ENCODE measurements at places on chromosomes 2 and 18.
A peak's percentile ranks its signal among the peaks of the same experiment; 100 is the strongest.

- no peak for DNase-seq
Measured at GRCh38 chr2:21037671-21038108, 6.2 kb downstream of the APOB start.

DNA sequence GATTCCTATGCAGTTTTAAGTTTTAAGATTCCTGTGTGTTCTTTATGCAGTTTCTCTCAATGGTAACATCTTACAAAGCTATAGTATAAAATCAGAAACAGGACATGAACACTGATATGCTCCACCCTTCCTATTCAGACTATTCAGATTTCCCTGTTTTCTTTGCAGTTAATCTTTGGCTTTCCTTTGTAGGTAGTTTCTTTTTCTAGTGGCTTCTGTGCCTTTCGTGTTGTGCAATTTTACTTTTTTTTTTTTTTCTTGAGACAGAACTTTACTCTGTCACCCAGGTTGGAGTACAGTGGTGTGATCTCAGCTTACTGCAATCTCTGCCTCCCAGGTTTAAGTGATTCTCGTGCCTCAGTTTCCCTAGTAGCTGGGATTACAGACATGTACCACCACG, 94.9 kb upstream of the RNU4ATAC start:
- no peak for DNase-seq

DNA sequence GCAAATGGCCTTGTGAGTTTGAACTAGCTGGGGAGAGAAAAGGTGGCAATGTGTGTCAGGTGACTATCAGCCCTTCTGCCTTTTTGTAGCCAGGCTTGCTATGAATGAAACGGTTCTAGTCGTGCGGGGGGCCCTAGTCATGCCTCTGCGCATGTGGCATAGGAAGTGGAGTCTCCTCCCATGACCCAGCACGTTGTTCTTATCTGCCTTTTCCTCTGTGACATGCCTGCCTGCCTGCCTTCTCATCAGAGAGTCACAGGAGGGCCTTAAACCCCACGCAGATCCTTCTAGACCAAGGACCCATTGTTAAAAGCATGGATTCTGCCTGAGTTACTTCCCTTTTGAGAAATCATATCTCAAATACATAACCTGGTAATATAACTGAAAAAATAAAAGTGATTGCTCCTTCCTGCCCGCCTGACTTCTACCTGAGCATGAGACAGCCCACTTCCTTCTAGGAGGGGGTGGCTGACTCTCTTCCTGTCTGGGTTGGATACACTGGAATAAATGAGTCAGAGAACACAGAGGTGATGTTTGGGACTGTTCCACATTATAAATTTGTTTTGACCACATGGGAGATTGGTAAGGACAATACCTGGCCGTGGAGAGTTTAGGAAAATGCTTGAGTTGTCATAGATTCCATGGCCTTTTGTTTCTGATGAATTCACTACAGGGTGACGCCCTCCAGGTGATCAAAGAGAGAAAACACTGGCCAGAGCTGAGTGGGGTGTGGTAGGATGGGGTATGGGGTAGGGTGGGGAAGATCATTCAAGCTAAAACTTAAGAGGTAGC, 49.8 kb downstream of the FBLN7 start:
- peak; percentile 91 for DNase-seq

GRCh38 chr2:134327367-134327766, 73.5 kb downstream of the MGAT5 start:
- DNase-seq: no peak

DNA sequence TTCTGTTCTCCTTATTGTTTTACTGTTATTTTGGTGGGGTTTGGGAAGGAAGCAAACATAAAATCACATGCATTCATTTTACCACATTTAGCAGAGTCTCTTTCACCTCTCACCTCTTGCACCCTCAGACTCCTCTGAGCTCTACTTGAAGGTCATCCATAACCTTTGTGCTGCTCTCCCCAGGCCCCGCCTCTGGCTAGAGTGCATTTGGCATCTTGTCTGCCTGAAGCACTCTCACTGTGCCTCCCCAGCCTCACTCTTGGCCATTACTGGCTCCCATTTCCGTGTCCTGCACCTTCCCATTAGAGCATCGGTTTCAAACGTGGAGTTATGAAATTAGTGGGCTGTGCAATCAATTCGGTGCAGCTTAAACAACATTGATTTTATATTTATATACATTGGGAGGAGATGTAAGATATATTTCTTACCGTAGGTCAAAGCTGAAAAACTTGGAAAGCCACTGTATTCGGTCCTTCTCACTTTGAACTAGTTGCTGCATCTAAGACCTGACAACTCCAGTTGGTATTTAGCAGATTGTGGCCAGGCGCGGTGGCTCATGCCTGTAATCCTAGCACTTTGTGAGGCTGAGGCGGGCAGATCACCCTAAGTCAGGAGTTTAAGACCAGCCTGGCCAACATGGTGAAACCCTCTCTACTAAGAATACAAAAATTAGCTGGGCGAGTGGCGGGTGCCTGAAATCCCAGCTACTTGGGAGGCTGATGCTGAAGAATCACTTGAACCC, 6.9 kb upstream of the ZFAND2B start:
- DNase-seq: peak; percentile 10

DNA sequence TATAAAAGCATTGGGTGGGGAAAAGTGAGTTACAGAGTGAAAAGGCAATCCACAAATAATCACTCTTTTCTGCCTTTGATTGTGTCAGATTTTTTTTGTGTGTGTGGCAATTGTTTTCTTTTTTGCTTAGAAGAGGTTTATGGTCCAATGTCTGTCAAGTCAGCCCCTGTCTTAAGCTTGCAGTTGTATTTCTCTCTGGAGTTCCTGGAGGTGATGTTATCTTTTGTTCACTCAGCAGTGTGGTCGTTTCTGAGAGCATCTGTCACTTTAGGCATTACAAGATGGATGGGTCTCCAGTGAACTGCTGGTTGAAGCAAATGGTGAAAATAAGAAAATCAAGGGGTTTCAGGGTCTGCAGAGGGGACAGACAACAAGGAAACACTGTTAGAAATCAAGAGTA, 121.3 kb downstream of the GREB1L start:
- no peak for DNase-seq

DNA sequence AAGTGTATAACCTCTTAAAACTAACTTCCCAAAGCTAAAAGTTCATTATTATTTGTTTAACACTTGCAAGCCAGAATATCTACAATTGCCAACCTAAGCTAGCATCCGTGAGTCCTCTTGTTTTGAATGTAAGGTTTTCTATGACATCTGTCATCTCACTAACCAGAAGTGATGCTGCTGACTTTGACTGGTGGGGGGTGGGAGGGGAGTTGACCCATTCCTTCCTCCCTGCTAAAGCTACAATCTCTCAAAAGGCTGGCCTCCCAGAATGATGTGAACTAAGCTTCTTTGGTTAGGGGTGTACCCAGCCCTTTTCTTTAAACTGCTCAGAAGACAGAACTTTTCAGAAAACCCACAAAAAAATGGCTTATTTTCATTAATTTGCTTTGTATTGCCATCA, 280.6 kb downstream of the ZEB2 start:
- DNase-seq: no peak

DNA sequence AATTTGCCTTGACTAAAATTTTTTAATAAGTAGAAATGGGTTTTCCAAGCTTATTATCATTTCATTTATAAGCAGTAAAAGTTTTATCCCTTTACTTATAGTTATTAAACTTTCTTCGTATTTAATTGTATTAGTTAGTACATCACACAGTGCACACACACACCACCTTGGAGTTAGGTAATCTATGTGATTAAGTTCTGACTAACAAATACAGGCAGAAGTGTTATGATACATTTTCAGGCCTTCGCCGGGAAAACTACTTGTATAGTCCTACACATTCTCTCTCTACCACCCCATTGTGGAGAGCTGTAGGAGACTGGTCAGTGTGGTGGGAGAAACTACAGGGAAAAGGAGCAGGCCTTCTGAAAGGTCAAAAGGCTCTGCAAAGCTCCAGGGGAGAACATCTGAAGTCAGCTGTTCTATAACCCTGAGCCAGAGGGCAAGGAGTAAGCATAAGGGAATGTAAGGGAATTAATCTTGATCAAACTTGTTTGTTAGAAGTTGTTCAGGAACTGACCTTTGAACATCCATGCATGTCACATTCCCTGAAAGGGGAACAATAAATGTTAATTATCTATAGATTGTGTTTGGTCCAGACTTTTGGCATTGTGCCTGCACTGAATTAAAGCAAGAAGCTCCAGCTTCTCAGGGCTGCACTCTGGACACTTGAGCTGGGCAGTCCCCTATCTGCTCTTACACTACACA, 231.7 kb downstream of the FSIP2 start:
- DNase-seq: no peak

DNA sequence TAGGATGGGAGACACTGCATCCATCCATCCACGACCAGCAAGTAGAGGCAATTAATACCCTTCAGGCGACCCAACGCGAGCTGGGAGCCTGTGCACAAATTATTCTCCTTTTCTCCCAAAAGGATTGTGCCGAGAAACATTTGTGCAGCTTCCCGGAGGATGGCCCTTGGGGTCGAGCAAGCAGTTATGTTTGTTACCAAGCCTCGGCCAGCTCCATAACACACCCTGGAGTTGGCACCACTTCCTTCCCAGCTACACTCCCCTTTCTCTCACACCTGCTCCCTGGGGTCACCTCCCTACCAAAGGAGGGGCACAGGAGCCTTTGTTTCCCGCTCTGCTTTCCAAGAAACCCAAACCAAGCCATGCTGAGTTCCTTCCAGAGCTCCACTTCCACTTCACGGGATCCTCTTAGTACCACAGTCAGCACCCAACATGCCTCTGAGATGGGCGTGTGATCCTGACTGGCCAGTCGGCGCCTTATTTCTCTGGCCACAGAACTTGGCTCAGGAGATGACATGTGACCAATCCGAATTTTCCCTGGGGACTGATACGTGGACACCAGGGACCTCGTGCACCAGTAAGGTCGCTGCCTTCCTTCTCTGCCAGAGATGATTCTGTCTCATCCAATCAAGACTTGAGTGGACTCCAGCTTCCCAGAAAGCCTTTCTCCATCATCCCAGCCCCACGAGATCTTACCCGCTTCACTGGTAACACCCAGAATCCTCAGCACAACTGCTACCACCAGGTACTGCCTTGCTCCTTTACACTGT, 28.5 kb downstream of the GPR55 start:
- no peak for DNase-seq

DNA sequence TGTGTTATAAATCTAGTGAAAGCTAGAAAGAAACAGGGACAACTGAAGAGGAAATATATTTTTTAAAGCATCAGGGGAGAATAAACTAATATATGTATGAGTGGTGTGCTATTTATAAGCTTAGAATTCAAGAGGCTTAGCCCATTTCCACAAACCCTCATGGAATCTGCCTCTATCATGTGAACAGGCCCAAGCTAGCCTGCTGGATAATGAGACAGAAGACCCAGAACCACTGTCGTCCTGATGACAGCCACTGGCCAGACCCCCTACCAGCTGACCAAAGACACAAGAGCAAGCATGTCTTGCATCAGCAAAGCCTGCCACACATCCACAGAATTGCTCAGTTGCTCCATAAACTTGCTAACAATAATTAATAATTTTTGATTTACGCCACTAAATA, 382.3 kb upstream of the NXPH2 start:
- no peak for DNase-seq

DNA sequence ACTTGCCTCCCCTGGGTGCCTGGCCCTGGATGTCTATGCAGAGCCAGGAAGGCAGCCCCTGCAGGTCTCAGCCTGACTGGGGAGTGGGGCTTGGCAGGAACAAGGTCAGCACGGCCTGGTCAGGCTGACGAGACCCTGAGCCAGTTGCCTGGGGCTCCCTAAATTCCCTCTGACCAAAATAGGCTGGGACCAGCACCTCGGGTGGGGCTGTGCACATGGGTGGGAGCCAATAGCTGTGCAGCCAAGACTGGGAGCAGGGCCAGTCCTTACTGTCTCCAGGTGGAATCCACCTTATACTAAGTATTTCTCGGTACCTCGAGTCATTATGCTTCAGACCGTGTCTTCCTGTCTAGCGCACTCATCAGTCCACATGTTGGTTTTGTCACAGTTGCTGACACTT, 11.4 kb upstream of the IL1R2 start:
- DNase-seq: no peak

DNA sequence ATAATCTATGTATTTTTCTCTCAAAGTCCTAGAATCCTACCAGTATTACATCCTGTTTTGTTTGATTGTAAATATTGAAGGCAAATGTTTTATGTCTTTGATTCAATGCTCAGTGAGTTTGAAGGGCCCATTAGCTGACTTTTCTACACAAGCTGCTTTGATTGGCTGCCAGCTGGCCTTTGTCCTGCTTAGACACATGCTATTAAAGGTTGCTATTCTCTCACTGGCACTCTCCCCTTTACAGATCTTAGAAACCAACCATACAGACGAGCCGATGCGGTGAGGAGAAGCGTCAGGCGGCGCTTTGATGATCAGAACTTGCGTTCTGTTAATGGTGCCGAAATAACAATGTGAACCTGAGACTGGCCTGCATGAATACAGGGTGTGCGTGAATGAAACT, 69.7 kb downstream of the PRPF40A start:
- DNase-seq: no peak

- DNase-seq: no peak
Measured at GRCh38 chr2:32882816-32883810, 63.6 kb upstream of the LTBP1 start.

DNA sequence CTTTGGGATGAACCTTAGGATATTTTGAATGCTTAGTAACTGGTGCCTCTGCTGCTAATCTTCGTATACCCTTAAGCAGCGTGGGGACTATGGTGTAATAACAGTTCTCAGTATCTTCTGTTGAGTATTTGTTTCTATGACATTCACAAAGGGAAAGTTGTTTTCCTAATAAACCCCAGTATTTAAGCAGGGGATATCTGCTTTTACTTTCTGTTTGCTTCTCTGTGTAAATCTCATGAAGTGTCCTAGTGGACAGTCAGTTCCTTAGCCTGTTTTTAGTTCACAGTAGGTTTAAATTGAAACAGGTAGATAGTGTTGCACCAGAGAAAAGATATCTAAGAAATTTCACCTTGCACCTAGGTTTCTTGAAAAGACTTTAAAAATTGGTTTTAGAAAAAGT, 14.9 kb downstream of the KIAA1328 start:
- no peak for DNase-seq

DNA sequence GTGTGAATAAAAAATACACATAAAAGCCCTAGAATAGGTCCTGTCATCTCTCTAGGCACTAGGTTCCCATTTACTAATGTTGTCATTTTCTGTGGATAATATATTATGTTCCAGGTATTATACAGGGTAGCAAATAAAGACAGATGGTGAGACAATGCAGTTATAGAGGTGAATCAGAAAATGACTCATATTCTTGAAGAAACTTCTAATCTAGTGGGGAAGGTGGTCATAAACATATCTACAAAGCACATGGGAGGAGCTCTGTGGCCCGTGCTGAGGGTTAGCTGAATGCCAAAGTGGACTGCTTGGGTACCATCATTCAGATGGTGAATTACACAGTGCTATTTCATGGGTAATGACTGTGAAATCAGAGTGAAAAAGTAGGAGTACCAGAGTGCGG, 700.9 kb downstream of the ERBB4 start:
- no peak for DNase-seq

GRCh38 chr2:186946896-186947467, 98.0 kb upstream of the ZSWIM2 start:
- DNase-seq: no peak

- DNase-seq: no peak
Measured at GRCh38 chr2:217513258-217513657, 489.5 kb downstream of the TNS1 start.

- no peak for DNase-seq
Measured at GRCh38 chr18:34647251-34647650, 62.8 kb upstream of the DTNA start.
